ENCODE measurements at places on chromosomes 6 and 20.

DNA sequence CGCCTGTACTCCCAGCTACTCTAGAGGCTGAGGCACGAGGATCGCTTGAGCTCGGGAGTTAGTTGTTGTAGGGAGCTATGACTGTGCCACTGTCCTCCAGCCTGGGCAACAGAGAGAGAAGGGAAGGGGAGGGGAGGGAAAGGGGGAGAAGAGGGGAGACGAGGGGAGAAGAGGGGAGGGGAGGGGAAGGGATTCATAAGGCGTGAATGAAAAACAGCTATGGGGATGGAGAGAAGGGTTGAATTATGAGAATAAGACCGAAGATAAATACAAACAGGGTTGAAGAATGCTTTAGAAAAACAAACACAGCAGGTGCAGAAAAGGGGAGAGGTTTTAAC, 106.0 kb downstream of the TRIM27 start:
- DNase-seq, result no peak

DNA sequence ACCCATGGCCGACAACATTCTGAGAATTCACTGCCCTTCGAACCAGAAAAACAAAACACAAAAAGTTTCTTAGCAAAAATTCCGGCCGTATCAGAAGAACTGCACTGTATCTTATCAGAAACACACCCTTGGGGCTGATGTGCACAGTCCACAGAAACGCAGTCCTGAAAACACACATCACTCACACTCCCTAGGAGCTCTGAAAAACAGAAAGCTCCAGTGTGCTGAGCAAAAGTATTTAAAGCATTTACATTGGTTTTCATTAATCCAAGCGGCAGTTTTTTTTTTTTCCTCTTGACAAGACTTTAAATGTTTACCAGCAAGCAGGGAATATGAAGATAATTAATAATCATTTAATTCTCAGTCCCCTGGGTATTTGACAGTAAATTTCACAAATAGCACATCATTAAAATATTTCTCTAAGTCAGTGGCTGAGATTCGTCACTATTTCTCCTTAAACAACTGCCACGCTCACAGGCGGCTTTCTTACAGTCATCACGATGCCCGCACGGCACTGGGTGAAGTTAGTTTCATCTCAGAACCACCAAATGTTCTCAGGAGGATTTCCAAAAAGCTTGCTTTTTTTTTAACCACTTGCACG, 13.3 kb downstream of the NFATC2 start:
- peak; percentile 80 for DNase-seq

DNA sequence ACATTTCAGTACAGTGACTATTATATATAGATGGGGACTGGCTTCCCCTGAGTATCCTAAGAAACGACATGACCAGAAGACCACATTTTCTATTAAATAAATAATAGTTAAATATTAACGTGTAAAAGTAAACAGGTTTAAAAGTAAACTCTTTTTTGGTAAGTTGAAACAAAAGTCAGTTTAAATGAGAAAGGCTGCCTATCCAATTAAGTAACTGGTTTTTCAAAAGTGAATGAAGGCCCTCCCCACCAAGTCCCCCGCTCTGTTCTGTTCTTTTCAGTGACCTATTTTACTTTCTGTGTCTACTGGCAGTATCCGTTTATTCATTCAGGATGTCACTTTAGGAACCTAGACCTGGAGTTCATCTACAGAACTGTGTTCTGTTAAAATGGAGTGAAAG, 32.0 kb downstream of the QKI start:
- DNase-seq, result no peak

DNA sequence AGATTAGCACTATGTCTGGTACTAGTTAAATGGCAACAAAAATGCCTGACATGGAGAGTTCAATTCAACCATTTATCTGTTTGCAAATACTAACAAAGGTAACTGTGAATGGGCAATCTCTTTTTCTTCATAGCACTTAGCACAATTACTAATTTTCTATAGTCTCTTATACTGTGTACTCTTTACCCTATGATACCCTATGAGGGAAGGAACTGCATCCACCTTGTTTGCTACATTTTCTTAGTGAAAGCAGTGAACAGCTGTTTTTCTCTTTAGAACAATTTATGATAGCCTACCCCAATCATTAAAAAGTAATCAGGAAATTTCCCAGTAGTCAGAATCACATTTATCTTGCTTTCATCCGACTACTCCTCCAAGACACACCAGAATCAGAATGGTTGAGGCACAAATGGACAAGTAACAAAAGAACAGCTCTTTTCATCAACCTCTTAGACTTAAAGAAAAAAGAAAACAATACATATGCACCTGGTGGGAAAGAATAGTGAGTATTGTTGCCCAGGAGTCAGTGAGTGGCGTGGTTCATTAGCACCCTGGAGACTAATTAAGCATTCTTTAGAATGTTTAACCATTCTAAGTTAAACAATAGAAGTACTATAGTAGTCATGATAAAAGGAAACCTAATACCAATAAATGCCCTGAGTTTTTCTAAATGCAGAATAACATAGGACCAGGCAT, 16.7 kb downstream of the ZNF292 start:
- DNase-seq, result no peak

DNA sequence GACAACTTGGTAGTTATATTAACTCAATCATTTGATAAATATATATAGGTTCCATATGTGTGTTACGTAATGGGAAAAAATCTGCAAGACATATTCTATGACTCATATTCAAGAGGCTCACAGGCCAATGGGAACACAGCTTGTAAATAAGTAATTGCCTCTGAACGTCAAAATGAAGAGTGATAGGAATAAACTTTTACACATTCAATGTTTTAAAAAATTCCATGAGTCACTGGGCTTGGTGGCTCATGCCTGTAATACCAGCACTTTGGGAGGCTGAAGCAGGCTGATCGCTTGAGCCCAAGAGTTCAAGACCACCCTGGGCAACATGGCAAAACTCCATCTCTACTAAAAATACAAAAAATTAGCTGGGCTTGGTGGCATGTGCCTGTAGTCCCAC, 209.4 kb upstream of the MCHR2 start:
- DNase-seq, result no peak

- DNase-seq, result no peak
Observed at GRCh38 chr6:17877196-17877894, 110.1 kb downstream of the KIF13A start.

DNA sequence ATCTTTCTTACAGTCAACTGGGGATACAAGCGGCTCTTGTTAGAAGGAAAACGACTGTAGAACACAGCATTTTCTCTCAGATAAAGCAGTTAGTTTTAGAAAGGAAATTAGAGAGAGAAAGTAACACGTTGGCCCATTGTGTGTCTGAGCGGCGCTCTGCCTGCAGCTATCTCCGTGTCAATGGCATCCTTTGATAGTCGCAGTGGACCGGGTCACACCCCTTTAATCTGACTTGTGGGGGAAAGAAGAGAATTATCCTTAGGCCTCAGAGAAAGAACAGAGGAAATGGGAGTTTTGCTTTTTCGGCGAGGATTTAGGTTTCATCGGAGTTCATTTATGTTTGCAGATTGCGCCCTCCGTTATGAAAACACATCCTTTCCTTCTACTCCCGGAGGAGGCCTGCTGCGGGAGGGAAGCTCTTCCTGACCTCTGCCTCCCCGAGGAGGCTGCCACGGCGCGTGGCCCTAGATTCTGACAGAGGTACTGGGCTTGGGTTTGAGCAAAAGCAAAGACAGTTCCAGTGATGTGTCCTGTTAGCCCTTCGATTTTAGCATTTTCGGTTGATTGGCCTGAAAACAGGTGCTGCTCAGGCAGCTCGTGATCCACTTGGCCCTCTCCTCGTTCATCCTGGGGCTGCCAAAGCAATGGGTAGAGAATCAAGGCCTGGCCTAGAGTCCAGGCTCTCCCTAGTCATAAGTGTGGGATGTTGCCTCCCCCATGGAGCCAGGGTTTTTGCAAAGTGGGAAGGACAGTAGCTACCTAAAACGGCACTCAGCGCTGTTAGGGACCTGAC, 74.9 kb downstream of the ZDHHC14 start:
- no peak for DNase-seq

- DNase-seq, result peak; percentile 89
Observed at GRCh38 chr6:111483736-111484632, 966 bp upstream of the REV3L start.

GRCh38 chr20:2515203-2515602, 6.5 kb upstream of the ZNF343 start:
- DNase-seq, result no peak

DNA sequence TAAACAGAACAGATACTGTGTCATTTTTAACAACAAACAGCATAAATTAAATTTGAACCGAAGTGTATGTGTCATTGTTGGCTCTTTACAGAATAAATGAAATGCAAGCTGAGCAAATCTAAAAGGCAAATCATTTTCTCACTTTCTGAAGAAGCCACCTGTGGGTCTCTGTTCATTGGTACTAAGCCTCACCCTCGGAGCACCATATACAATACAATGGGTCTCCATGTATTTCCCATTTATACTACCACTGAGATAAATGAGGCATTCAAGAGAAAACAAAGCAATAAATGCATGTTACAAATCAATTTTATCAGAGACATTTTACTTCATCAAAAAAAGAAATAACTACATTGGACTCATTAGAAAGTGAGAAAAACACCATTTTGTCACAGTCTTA, 38.9 kb upstream of the HIVEP1 start:
- DNase-seq, result no peak

DNA sequence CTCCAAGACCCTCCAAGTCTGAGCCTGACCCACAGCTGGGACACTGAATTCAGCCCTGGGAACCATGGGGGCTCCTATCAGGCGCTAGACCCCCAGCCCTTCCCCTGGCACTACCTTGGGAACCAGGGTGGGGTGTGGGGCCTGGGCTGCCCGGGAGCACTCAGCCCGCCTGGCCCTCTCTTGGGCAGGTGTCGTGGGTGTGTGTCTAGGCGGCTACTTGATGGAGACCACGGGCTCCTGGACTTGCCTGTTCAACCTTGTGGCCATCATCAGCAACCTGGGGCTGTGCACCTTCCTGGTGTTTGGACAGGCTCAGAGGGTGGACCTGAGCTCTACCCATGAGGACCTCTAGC, 14.6 kb downstream of the SLC17A9 start:
- DNase-seq, result no peak

- DNase-seq, result no peak
Observed at GRCh38 chr6:21115111-21115510, 478.4 kb upstream of the SOX4 start.

DNA sequence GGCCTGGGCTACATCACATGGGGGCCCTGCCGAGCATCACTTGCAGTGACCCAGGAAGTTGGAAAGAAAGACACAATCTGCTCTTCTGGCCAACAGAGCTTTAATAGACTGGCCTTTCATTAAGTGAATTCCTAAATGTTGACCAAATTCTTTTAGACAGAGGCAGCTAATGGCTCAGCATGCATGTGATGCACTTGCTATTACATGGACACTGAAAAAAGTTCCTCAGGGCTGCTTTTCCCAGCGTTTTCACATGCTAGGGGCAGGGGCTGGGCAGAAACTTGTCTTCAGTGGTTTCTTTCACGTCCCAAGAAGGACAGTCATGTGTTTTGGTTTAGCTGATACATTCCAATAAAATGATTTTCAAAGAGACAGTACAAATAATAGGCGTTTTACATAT, 651.0 kb upstream of the SLC35B3 start:
- no peak for DNase-seq

- DNase-seq, result no peak
Observed at GRCh38 chr20:57661746-57662455, 41.7 kb upstream of the ZBP1 start.

DNA sequence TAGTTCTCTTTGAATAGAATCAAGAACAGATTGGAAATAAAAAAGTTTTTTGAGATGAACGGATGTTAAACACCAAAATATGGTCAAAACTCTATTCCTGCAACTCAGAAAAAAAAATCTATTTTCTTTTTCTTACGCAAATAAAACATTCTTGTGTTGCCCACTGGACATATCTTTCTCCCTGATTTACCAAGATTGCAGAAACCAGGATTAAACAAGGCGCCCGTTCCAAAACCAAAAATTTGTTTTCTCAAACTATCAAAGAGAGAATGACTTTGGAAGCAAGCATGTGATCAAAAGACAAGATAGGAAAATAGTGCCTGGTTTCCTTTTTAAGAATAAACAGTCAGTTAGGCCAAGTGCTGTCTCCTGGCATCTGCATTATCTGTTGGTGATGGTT, 273.1 kb downstream of the CLIC5 start:
- DNase-seq, result no peak

DNA sequence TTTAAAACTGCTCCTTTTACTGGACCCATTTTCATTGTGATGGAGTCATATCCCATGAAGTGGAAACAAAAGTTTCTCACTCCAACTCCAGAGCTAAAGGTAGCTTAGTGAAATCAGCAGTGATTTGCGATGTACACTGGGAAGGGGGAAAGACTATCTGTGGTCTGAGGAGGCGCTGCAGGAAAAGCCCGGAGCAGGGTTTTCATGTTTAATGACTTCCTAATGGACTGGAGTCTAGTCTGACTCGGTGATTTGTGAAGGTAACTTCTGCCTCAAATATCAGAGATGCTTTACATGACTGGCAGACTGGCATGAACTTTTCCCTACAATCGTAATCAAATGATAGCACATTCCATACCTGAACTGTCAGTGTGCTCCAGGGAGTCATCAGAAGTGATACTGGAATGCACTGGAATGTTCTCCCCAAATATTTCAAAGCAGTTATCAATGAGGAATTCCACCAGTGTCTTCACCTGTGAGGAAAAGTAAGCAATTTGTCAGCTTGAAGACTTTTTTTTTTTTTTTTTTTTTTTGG, 7.0 kb downstream of the TAGAP start:
- no peak for DNase-seq

DNA sequence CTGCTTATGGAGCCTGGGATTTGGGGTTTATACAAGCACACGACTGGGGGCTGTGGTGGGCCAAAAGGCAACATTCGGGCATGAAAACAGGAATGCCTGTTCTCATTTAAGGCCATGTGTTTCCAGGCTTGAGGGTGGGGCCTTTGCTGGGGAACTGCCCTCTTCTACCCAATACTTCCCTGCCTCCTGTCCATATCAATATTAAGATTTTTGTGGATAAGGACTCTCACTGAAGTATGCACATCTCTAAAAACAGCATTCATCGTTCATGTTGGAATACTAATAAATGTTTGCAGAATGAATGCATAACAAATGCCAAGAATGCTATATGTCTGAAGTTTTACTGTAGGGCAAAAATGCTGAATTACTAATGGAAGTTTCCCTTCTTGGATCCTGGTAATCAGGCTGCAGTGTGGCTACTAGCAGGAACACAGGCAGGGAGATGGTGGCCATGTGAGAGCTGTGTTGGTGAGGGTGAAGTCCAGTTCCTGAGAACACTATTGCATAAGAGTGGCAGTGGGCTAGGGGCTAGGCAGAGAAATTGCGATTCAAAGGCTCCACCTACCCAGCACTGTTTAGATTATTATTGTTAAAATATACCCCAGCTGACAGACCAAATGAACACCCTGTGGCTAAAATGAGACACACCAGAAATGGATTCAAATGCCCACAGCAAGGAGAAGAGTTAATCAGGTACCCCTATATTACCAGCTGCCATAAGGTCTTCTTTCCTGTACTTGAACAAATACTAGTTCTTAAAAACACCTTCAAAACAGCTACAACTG, 644.3 kb downstream of the EPM2A start:
- no peak for DNase-seq

- no peak for DNase-seq
Observed at GRCh38 chr6:155943635-155944034, 488.0 kb upstream of the NOX3 start.

- DNase-seq, result no peak
Observed at GRCh38 chr20:227439-228105, 514 bp downstream of the DEFB129 start.

Measured in activated CD4-positive, alpha-beta T cell treated with anti-CD3 and anti-CD28 coated beads, Interleukin-2, amount 50 U/mL, for 48 hours (primary cell).